GF-D8 (cell line): ENCODE measurements at places on chromosomes 1 and 21.

- no peak for DNase-seq
Measured at GRCh38 chr1:235579891-235580290, 69.7 kb downstream of the GNG4 start.

DNA sequence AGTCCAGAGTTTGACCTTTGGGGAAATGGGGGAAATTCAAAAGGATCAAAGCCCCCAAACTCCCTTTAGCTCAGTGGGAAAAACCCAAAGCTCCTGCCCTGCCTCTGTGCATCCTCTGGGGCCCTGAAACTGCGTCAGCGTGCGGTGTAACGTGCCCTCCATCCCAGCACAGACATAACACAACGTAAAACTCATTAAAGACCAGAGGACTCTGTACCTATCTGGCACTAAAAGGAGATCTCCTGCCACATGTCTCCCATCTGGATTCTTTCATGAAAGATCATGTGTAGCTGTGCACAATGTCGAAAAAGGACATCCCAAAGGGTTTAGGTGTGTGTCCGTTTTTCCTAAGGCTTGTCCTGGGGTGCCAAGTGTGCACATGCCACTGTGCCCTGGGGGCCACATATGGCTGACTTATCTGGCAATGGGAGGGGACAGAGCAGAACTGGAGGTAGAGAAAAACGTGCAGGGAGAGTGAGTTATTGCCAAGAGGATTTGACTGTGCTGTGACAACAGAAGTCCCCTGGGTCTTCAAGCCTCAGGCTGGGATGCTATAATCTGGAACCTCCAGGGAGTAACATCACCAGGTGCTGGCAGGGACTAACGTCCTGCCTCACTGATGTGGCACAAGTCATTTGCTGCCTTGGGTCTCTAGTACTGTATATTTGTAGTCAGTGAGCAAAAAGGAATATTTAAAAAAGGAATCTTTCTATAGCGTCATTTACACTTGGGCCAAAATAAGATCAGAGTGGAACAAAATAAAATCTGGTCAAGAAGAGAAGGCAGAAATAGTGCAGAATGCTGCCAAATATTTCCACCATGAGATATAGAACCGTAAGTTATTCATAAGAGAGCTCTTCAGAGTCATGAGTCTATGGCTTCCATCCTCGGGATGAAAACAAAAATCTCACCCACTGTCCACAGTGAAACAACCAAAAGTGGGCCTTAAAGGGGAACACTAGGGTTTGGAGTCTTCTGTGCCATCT is 52.3 kb downstream of the ITPKB start:
- DNase-seq = no peak

- DNase-seq = no peak
Measured at GRCh38 chr1:198939956-198940355, 301.1 kb downstream of the PTPRC start.

GRCh38 chr21:36126208-36126565 is 8.7 kb upstream of the CBR3 start:
- DNase-seq = no peak

- no peak for DNase-seq
Measured at GRCh38 chr1:67627906-67628305, 57.1 kb upstream of the GADD45A start.

- DNase-seq = no peak
Measured at GRCh38 chr21:34154878-34155277, 81.5 kb downstream of the MRPS6 start.

- DNase-seq = no peak
Measured at GRCh38 chr1:228359613-228360532, 46.8 kb downstream of the TRIM11 start.

GRCh38 chr1:83098791-83099190 is 900.1 kb downstream of the TTLL7 start:
- DNase-seq = no peak

GRCh38 chr1:16367968-16368890 is 1.2 kb downstream of the SZRD1 start:
- peak; percentile 14 for DNase-seq

GRCh38 chr1:221865808-221866207 is 123.9 kb upstream of the DUSP10 start:
- DNase-seq = no peak
